ENCODE measurements at places on chromosomes 2 and 18. TPM values are rescaled to one million over a fixed set of nuclear protein-coding genes. Genes with fewer than 3 reads are reported as not detected.

- DNase-seq: no peak
These were observed 57.0 kb downstream of the CIB4 start for GRCh38 chr2:26584191-26584590.

- peak; percentile 67 for DNase-seq
These were observed 246.4 kb downstream of the CDH20 start for GRCh38 chr18:61579581-61579980.

DNA sequence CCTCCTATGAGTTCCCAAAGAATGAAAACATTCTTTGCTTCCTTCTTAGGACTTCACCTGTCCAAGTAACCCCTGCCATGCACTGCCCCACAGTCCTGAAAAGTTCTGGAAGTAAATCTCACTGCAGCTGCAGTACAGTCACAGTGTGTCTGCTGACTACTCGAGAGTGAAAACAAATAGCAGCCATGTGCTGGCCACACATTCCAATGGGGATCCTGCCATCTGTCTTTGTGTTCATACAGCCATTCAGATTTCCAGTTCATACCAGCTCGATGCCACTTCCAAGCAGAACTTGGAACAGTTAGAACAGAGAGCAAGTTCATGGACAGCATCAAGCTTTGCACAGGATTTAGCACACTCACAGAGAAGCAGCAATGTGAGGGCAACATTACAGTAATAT is 629.9 kb upstream of the ACVR2A start:
- DNase-seq: peak; percentile 66

Gene POTEI
- total RNA-seq: not detected

Gene SERPINB4
- not detected for total RNA-seq

Gene ANO7
- total RNA-seq: 1.6 TPM

Gene XDH
- 0.51 TPM for total RNA-seq

DNA sequence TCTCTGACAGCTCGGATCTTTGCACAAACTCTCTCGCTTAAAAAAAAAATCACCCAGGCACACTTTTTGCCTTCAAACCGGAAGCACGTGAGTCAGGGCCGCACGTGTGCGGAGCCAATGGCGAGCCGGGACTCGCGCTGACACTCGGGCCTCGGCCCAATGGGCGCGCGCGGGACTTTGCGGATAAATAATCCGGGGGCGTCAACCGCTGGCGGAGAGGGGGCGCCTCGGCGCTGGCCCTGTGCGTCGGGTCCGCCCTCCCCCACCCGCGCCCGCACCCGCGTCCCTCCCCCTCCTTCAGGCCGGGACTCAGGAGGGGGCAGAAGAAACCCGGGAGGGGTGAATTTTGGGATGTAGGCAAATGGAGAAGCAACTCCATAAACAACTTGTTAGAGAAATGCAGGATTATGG is 319 bp upstream of the EN1 start:
- DNase-seq: peak; percentile 94

- peak; percentile 50 for DNase-seq
These were observed 18.3 kb upstream of the NEDD4L start for GRCh38 chr18:58025733-58026132.

GRCh38 chr2:144566448-144566847 is 46.5 kb upstream of the ZEB2 start:
- no peak for DNase-seq

Gene UGT1A6
- total RNA-seq: not detected

- no peak for DNase-seq
These were observed 1.8 kb upstream of the ARMC9 start for GRCh38 chr2:231196592-231196991.

Gene GPR55
- not detected for total RNA-seq

- DNase-seq: peak; percentile 36
These were observed 64.7 kb downstream of the CCDC148 start for GRCh38 chr2:158391876-158392275.

- DNase-seq: peak; percentile 95
These were observed 222.0 kb downstream of the KLHL29 start for GRCh38 chr2:23606968-23607367.

Gene VIL1
- not detected for total RNA-seq

DNA sequence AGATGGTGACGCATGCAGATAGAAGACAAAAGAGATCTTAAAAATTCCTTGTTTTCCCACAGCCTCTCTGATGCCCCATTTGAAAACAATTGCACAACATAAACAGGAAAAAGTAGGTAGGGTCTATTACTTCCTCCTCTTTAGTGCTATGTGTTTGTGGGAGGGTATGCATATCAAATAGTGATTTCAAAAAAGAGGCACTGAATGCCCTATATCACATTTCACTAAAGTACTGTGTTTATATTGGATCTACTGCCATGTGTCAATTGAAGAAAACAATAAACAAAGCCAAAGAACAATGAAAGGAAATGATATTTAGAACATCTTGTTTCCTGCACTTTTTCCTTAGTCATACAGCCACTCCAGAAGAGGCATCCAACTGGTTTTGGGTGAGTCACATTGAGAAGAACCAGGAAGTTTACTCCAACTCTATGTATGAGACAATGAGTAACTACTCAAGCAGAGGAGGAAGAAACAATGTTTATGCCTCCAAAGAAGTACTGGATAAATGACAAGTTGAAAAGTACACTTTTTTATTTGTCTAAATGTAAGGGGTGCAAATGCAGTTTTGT is 583.6 kb downstream of the FBXO15 start:
- DNase-seq: no peak

- peak; percentile 77 for DNase-seq
These were observed 27.7 kb downstream of the SMAD7 start for GRCh38 chr18:48922801-48923730.

DNA sequence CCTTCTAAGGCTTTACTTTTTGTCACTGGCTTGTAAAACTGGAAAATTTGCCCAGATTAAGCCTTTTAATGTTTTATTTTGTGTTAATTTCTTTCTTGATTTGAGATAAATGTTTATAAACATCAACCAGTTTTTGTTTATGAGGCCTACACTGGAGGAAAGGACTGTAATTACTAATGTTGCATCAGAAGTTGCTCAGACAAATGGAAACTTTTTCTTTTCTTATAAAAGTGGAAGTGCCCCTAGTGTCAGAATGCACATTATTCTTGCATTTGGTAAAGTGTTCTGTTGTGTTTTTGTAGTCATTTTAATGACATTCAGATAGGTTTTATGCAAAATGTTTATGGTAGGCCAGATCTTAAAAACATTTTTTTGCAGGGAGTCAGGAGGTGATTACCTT is 25.3 kb downstream of the LCLAT1 start:
- DNase-seq: no peak

DNA sequence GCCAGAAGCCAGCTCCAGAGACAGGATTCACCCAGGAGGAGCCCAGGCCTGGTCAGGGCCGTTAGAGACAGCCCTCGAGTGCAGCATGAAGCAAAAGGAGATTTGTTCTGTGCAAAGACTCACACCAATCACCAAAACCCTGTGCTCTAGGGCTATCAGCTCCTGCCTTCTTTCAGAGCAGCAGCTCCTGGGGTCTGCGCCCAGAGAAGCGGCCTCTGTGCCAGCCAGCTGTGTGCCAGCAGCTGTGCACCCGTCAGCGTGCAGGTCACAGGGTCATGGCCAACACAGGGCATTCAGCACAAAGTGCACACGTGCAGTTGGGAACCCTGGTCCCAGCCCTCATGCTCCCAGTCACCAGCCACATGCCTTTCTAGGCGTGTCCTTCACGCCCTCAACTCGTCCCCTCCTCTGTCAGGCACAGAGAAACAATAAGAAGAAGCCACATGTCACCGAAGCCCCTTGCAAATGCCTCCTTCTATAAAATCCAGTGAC is 49.3 kb downstream of the ZNF516 start:
- peak; percentile 63 for DNase-seq

GRCh38 chr2:63163161-63163820 is 112.7 kb downstream of the OTX1 start:
- no peak for DNase-seq

DNA sequence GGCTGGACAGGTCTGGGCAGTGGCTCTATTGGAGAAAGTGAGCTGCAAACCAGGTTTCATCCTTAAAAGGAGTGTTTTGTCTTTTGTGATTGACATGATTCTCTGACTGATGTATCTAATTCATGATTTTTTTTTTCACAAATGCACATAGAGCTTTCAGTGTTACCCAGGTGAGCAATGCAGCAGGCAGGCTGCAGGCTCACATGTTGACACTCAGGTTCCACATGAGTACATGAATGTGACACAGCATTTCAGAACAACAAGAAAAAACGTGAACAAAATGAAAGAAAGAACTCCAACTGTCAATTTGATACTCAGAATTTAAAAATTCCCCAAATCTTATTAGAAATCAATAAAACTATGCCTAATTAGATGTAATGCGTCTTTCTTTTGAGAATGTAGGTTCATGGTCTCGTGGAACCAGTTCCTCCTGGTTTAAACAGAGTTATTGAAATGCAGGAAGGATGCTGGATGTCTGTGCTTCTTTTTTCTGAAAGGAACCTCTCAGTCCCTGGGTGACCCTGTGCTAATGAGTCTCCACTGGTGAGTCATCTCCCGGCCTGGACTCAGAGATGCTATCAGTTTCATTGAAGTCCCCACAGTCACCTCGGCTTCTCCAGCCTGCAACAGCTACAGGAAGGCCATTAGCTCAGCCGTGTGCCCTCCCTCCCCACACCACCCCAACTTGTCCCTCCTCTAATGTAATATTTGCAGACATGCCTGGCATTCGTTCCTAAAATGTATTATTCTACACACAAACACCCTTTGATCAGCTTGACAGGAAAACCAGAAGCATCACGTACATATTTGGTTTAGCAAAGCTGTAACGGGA is 430.4 kb downstream of the LPIN1 start:
- peak; percentile 85 for DNase-seq

Gene HOXD13
- not detected for total RNA-seq

DNA sequence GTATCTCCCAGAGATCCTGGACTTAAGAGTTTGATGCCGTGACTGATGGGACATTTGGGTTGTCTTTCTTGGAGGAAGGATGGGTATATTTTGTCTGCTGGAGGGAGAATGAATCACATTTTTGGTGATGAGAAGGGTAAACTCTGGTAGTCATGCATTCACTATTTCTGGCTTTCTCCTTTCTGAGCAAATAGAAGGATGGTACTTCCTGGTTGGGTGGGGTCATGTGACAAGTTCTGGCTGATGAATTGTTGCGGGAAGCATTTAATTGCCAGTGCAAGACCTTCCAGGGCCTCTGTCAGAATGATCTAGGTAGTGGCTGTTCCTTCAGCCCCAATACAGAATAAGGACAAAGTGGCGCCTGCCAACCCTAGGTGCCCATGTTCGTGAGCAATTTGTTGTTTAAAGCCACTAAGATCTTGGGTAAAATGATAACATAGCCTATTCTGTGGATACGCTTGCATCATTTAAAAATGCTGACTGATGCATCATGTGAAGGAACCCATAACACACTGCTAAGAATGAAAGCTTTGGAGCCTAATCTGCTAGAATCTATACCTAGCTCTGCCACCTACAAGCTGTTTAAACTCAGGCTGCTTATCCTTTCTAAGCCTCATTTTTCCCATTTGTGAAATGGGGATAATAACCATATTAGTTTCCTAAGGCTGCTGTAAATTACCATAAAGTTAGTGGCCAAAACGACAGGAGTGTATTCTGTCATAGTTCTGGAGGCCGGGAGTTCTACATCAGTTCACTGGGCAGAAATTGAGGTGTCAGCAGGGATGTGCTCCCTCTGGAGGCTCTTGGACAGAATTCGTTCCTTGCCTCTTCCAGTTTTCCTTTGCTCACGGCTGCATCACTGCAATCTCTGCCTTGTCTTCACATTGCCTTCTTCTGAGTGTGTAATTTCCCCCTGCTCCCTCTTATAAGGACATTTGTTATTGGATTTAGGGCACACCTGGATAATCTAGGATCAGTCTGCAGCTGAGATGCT is 281.3 kb downstream of the AGPS start:
- no peak for DNase-seq

Measured in LHCN-M2 (cell line).